ENCODE measurements at places on chromosomes 13 and 19.

GRCh38 chr13:100244431-100244830 is 155.5 kb downstream of the PCCA start:
- DNase-seq, result no peak

DNA sequence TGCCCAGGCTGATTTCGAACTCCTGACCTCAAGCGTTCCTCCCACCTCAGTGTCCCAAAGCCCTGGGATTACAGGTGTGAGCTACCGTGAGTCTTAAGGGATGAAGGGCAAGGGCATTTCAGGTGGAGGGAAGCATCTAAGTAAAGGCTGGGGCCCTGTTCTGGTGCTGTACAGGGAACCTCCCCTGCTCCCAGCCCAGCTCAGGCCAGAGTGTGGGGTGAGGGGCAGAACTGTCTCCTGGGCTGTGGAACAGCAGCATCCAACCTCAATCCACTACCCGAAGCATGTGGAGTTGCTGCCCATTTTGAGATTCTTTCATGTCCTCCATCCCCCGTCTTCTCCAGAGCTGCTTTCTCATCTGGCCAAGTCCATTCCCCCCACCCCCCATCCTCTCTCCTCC is 105.3 kb downstream of the SIPA1L3 start:
- no peak for DNase-seq

DNA sequence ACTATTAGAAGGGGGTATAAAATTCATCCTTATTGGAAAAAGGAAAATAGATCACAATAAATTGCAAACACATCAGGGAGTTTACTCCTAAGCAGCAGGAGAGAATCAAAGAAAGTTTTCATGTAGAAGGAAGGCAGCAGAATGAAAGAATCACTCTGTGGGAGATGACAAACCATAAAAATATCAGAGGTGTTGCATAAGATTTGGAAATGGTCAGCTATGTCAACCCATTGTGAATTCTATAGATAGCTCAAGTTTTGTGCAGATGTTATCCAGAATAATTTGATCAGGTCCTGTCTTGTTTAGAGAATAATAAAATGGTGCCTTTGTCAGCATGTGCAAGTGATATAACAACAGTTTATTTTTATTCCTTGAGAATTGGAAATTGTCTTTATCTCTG is 622.4 kb downstream of the DCT start:
- DNase-seq, result no peak

DNA sequence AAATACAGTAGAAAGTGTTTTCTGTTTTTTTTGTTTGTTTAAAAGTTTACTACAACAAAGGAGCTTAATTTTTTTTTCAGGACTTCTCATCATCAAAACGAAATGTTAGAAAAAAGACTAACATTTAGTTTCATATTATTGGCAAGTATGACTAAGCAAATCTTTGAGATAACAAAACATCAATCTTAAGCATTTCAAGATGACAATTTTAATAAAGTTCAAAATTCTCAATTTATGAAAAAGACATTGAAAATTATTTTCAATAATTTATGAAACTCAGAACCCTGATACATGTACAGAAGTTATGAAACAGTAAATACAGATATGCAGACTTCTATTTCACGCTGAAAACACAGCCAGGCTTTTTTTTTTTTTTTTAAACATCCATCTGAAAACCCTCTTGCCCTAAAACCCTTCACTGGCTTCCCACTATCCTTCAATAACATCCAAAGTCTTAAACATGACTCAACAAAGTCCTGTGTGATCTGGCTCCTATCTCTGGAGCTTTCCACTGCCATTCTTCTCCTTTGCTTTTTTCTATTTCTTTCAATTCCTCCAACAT is 3.9 kb downstream of the RBM26 start:
- DNase-seq, result no peak

DNA sequence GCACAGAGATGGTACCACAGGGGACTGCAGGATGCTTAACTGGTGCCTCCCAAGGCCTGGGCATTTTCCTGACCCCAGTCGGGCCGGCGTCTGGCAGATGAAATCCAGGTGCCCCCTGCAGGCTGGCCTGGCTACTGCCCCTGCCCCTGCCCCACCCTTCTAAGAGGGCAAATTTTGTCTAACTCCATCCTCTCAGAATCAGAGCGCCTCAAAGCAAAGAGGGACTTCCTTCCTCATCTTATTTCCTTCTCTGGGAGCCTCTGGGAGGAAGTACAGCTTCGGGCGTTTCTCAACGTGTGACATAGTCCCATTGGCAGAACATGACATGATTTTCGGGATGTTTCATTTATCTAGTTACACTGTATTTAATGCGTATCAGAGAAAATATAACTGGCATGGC is 2.7 kb downstream of the PRKACA start:
- DNase-seq, result peak; percentile 75

DNA sequence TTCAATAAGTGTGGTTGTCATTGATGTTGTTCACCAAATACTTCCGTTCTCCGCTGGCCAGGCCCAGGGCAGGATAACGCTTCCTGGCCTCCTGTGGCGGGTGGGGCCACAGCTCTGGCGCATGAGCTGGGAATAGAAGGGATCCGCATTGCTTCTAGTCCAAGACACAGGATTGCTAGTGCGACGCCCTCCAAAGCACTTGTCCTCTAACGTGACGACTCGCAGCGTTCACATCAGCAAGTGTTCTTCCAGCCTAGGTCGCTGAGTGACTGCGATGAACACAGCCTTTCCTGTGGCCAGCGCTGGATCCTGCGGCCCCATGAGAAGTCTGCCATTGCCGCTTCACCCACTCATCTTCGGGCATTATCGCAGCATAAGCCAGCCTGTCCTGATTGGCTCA is 39.4 kb downstream of the VSTM2B start:
- DNase-seq, result no peak

DNA sequence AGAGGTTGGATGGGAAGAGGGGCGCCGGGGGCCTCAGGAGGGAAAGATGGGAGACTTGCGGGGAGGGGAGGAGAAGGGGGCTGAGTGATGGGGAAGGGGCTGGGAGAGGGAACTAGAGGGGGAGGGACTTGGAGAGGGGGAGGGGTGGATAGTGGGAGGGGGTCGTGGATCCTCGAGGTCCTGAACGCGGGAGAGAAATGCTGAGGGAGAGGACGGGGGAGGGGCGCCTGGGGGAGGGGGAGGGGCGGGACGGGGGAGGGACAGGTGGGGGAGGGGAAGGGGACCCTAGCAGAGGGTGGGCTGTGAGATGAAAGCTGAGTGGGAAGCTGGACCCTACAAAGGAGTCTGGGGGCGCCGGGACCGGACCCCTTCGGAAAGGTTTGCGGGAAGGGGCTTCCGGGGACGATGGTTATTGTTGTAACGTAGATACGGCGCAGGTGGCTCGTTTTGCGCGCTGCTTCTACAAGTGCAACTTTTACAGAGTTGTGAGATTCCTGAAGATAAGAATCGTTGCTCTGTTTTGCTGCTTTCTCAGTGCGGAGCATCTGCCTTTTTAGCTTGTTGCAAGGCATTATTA is 418 bp downstream of the ZNF444 start:
- DNase-seq, result peak; percentile 41

DNA sequence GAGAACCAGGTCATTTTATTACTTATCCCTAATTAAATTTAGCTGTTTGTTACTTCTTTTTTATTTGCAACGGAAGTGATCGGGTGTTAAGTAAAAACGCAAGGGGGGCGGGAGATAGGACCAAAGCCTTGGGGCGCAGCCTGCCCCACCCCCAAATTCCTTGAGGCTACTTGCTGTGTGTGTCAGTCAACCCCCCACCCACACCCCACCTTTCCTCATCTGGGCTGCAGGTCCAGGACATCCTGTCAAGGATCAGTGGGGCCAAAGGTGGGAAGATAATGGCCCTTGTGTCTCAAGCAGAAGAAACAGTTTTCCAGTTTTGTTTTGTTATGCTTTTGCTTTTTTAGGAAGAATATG is 1.2 kb upstream of the FOXO1 start:
- no peak for DNase-seq

GRCh38 chr19:932648-933552 is 7.1 kb downstream of the ARID3A start:
- DNase-seq, result peak; percentile 39

GRCh38 chr19:46902402-46902766 is 41.6 kb downstream of the ARHGAP35 start:
- DNase-seq, result no peak

GRCh38 chr19:17235971-17236777 is 9.5 kb downstream of the NR2F6 start:
- DNase-seq, result no peak

DNA sequence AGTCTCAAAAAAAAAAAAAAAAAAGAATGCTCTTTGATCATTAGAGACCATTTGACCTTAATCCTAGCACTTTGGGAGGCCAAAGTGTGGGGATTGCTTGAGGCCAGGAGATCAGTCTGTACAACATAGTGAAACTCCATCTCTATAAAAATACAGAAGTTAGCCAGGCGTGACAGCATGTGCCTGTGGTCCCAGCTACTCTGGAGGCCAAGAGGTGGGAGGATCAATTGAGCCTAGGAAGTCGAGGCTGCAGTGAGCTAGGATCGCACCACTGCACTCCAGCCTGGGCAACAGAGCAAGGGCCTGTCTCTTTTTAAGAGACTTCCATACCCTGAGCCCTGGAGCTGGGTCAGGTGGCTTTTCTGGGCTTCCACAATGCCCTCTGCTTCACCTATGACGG is 11.5 kb upstream of the COLGALT1 start:
- DNase-seq, result no peak

- DNase-seq, result no peak
Measured at GRCh38 chr13:31301119-31301518, 101.3 kb downstream of the B3GLCT start.

DNA sequence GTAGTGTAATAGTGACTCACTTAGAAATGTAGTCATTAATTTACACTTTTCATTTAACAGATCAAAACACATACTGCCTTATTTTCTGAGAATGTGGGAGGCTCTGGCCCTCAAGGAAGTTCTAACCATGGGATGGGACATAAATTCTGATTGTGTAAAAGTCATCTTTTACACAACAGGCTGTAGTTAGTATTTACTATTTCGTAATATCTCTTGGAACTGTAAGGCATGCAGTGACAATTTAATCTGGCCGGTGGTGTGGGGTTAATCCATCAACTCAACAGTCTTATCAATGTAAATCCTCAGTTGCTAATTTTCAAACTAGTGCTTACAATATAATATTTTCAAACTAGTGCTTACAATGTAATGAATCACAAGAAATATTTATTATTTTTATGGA is 1599.2 kb downstream of the EFNB2 start:
- DNase-seq, result no peak

DNA sequence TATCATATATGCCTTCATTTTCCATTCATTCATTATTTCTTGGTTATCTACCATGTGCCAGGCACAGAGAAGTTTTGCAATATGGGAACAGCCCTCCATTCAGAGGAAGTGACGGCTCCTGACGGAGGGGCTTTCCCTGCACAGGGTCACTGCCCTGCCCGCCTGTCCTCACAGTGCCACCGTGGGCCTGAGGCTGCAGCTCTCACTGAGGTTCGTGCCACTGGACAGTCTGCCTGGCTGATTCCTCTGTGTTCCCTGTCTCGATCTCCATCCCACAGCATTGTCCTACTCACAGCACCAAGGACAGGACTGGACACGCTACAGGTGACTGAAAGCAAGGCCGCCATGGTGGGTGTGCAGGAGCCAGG is 92.7 kb downstream of the TSHZ3 start:
- no peak for DNase-seq

DNA sequence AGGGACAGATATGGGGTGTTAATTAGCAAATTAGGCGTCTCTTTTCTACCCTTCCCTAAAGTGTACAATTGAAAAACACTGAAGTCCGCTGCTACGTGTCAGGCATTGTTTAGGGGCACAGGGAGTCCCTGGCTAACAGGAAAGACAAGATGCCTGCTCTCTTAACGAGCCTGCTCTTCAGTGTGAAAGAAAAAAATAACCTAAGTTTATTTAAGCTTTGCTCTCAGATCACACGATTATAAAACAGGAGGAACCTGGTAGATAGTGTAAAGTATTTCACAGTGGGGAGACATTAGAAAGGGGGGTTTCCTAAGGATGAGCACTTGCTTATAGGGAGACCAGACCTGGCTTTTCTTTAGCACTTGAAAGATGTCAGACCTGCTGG is 38.7 kb downstream of the IGFL2 start:
- no peak for DNase-seq

- no peak for DNase-seq
Measured at GRCh38 chr13:44870456-44870929, 118.8 kb downstream of the NUFIP1 start.

DNA sequence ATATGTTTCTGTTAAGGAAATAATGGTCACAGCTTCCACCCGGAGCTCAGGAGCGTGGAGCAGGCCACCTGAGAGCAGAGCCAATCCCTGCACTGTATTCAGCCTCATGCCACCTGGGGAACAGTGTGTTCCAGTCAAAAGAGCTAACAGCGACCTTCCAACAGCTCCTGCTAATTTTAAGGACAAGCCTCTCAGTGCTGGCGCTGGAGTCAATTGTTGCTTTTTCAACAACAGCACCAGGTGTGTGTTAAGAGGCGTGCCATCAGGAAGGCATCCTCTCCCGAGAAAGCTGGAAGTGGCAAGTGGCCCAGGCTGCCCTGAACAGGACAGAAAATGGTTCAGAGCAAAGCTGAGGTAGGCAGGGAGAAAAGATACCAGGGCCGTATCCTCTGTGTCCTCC is 102.0 kb downstream of the CACNA1A start:
- DNase-seq, result no peak

DNA sequence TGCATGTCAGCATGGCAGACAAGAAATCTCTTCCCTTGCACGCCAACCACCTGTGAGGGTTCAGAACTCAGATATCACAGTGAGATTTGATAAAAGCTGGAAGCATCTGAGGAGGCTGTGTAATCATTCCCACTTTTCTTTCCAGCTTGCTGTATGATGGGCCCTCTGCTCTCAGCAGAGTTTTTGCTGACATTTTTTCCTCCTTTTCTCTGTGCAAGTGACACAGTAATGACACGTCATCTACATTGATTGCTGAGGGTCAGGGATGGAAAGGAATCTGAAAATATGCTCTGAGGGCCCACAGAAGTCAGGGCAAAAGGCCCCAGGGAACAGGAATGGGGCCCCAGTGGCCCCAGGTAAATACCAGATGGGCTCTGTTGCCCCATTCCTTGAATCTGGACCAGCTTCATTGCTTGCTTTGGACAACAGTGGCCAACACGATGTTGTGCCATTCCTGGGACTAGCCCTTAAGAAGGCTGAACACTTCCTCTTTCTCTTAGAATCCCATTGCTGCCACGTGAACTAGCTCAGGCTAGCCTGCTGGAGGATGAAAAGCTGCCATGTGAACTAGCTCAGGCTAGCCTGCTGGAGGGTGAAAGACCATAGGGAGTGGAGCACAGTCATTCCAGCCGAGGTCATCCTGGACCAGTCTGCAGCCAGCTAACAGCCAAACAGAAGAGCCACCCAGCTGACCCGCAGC is 68.2 kb downstream of the CACNA1A start:
- no peak for DNase-seq

DNA sequence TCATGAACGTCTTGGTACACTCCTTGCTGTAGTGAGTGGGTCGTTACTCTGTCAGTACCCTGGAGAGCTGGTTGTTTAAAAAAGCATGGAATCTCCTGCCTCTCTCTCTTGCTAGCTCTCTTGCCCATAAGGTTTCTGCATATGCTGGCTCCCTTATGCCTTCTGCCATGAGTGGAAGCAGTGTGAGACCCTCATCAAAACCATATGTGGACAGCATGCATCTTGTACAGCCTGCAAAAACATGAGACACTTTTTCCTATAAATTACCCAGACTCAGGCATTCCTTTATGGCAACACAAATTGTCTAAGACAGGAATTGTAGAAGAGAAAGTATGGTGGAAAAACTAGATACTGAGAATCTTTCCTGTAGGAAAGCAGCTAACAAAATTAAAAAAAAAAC is 516.3 kb downstream of the SLITRK6 start:
- DNase-seq, result no peak

GRCh38 chr19:3132971-3133792 is 2.7 kb upstream of the GNA15 start:
- DNase-seq, result peak; percentile 91

GRCh38 chr13:111139873-111140561 is 24.9 kb downstream of the ARHGEF7 start:
- no peak for DNase-seq

- no peak for DNase-seq
Measured at GRCh38 chr13:106681997-106682396, 114.1 kb upstream of the ARGLU1 start.

Data from stimulated activated naive CD8-positive, alpha-beta T cell treated with anti-CD3 and anti-CD28 coated beads, Interleukin-15, Interleukin-2, amounts not matched to agents 100 U/mL and 50 U/mL, for 24 hours (primary cell).